Cortex of kidney (tissue), 1 donor: ENCODE measurements at places on chromosomes 2 and 18.

DNA sequence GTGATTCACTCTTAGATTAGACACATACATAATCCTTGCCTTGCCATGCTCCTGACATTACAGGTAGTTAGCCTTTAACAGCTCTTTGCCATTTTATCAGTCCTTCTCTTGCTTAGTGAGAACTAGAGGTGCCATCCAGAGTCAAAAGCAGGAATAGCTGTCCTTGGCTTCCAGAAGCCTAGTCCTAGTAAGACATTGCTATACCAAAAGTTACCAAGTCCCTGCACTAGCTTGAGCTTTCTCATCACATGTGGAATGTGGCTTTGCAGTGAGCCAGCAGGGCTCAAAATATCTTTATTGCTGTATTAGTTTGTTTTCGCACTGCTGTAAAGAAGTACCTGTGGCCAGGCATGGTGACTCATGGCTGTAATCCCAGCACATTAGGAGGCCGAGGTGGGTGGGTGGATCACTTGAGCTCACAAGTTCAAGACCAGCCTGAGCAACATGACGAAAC is 104.7 kb upstream of the NOSTRIN start:
- no peak for DNase-seq

GRCh38 chr18:48517048-48517447 is 21.8 kb upstream of the CTIF start:
- no peak for DNase-seq

- DNase-seq: no peak
Measured at GRCh38 chr2:235091421-235091820, 139.6 kb downstream of the SH3BP4 start.

DNA sequence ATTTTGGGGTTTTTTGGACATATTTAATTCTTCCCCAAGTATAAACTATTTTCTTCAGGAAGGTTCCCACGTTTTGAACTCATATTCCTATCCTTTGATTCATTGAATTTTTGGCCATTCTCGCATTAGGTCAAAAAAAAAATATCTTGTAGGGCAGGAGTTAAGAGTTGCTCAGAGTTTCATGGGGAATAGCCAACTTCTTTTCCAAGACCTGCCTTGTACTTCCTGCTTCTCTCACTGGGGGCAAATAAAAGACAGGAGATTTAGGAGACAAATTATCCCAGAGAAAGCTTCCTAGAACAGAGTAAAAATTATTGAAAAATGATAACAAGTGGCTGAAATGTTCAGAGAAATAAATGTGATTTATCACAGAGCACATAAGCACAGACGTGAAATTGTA is 55.2 kb upstream of the BCL11A start:
- no peak for DNase-seq

DNA sequence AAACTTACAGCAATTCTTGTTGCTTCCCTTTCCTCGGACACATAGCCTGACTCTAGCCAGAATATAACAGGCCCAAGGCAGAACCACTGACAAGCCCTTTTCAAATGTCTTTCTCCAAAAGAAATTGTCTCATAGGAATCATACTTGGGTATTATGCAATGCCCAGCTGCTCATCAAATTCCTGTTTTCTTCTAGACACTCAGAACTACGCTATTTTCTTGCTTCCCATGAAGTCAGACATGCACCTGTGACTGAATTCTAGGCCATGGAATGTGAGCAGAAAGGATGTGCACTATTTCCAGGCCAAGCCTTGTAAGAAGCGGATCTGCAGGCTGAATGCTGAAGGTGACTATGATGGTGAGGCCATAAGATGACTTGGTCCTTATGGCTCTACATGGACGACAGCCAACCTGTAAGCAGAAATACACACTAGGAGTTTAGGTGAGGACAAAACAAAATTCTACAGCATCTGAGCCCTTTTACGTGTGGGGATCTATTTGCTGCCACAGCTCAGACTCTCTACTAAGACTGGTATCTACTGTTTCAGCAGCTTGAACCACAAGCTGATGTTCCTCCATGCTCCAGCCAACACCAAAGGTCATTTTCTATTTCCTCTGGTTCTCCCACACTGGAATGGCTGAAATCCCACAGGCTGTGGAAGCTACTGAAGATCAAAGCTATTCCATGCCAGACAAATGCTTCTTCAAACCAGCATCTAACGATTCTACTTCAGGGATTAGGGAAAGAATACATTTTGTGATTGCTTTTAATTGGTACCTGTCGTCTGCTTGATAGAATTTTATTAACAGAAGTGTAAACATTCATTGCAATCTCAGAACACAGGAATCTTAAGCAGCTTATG is 378.7 kb downstream of the RBM43 start:
- DNase-seq: no peak

DNA sequence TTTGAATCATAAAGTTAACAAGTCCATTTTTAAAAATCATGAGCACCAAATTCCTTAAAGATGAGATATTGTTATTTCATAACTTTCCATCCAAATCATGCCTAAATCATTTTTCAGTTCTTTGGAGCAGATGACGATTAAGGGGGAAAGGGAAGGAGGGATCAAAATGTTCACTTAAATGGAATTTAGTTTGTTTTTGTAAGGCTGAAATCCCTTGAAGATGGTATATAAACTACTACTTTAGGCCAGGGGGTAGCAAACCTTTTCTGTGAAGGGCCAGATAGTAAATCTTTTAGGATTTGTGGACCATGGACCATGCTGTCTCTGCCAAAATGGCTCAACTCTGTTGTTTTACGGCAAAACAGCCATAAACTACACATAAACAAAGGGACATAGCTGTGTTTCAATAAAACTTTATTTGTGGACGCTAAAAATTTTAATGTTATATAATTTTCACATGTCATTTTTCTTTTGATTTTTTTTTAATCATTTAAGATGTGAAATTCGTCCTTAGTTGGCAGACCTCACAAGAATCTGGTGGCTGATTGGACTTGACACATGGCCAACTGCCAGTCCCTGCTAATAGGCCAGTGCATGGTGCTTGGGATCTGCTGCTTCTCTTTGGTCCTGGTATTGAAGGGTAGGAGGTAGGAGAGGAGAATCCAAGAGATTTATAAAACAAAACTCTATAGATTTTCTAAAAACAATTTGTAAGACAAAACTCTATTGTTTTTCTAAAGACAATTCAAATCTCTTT is 52.0 kb upstream of the RTN4 start:
- DNase-seq: no peak

- no peak for DNase-seq
Measured at GRCh38 chr2:174485788-174486562, 854 bp downstream of the GPR155 start.

DNA sequence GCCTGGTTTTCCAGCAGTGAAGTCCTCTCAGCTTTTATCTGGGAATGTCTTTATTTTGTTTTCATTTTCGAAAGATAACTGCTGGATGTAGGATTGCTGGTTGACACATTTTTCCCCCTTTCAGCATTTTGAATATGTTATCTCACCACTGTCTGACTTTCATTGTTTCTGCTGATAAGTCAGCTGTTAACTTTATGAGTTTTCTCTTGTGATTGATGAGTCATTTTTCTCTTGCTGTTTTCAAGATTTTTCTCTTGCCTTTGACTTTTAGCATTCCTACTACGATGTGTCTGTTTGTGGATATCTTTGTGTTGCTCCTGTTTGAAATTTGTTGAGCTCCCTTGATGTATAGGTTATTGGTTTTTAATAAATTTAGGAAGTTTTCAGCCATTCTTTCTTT is 85.5 kb downstream of the AGPS start:
- DNase-seq: no peak

GRCh38 chr2:32061973-32062861 is 1.1 kb upstream of the SPAST start:
- DNase-seq: no peak

- DNase-seq: no peak
Measured at GRCh38 chr2:176085861-176086771, 2.4 kb upstream of the EVX2 start.

DNA sequence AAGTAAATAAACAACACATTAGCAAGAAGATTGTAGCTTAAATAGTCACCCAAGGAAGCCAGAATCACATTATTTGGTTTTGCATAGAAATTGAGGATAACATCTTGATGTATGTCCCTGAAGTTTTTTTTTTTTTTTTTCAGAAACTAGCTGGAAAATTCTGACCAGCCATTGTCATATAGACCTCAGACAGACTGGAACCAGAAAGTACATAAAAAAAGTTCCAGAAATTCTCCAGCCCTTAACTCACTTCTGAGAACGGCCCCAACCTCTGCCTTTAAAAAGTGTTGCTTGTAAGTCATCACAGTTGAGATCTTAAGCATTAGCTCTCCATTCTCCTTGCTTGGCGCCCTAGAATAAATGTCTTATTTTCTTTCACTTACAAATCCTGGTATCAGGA is 350.5 kb downstream of the CCDC85A start:
- DNase-seq: no peak

- no peak for DNase-seq
Measured at GRCh38 chr2:174334278-174334715, 457 bp upstream of the SP9 start.

- no peak for DNase-seq
Measured at GRCh38 chr2:117702098-117702497, 112.4 kb upstream of the DDX18 start.

- DNase-seq: no peak
Measured at GRCh38 chr2:187358531-187358930, 89.5 kb downstream of the CALCRL start.

DNA sequence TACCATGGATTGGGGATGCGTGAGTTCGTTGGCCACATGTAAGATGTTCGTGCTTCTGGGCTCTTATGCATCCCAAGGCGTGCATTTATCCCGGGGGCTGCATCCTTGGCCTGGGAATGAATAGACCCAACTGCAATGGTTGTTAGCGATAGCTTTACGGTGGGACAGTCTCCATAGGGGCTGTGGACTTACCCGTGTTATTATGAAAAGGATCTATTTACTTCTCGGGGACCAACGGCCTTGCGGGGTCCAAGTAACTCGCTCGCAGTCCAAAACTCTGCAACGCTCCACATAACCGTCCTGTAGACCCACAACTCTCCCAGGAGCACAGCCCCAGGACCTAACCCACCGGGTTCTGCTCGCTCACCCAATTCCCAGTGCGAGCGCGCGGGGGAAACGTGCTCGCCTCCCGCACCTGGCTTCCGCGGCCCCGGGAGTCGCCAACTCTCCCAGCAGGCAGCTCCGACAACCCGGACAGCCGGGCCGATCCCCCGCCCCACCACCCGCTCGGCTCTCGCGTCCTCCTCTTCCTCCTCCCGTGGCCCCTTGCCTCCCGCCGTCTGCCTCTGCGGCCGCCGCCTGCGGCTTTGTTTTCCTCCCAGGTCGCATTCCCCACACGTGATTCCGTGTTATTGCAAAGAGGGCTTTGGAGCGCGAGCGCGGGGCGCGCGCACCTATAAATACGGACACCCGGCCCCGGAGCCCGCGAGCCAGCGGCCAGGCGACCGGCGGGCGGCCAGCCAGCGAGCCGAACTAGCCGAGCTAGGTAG is at the start of gene CABLES1:
Gene CABLES1 (plus strand): TSS at position 706 of the 770 bp plus-strand sequence. CDS start 278 bp downstream, outside the sequence.
- no peak for DNase-seq
